ENCODE measurements at places on chromosomes 3 and 15.

GRCh38 chr3:152638707-152639450 lies 196.1 kb upstream of the P2RY1 start:
- no peak for DNase-seq

GRCh38 chr3:54176106-54176505 lies 53.8 kb downstream of the CACNA2D3 start:
- DNase-seq: no peak

DNA sequence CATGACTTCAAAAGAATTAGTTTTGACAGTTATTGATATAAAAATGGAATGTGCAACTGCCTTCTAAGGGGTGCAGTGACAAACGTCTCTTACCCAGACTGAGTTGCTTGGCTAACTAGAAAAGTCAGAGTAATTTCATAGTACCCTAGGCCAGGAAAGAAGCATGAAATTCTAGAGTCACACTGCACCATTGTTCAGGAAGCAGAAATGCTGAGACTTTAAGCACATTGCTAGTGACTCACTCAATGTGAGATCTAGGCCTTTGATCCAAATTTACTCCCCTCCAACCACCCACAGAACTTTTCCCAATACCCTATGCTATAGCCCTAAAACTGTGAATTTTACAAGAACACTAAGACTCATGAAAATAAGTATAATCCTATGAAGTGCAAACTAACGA lies 110.8 kb downstream of the DUT start:
- DNase-seq: no peak

GRCh38 chr3:51938780-51939425 lies 2.8 kb downstream of the RRP9 start:
- peak; percentile 56 for DNase-seq

GRCh38 chr15:89244574-89244903 lies 760 bp downstream of the FANCI start:
- DNase-seq: no peak

- no peak for DNase-seq
Measured at GRCh38 chr3:127822041-127822681, at the start of gene MGLL. Gene MGLL (minus strand): TSS chr3:127822515. CDS start chr3:127822318, 197 bp downstream.

- DNase-seq: no peak
Measured at GRCh38 chr3:11475324-11475723, 168.4 kb downstream of the VGLL4 start.

DNA sequence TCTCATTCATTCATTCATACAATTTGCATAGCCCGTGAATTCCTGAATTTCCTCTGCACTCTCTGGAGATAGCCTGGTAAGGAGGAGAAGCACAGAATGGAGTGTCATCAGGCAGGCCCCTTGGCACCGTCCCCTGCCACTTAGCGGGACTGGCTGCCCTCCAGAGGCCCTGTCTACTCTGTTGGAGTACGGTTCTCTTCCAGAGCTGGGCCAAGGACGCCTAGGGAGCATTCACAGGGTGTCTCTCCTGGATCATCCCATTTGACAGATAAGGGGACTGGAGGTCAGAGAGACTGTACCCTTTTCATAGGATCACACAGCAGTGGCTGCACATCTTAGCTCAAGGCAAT lies 48.0 kb downstream of the PTH1R start:
- no peak for DNase-seq

DNA sequence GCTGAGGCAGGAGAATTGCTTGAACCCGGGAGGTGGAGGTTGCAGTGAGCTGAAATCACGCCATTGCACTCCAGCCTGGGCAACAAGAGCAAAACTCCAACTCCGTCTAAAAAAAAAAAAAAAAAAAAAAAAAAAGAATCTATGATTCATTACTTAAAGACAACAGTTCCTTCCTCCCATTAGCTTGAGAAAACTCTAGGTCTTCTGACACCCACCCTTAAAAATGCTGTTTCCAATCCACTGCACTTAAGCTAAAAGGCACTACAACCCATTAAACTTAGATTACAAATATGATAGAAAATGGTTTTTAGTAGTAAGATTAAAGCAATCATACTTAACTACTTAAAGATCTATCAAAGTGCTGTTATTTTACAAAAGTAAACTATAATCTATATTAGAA lies 40.0 kb upstream of the BHLHE40 start:
- peak; percentile 26 for DNase-seq

- DNase-seq: peak; percentile 77
Measured at GRCh38 chr3:8629151-8630021, 15.2 kb downstream of the SSUH2 start.

GRCh38 chr15:88428805-88429605 lies 38.2 kb downstream of the MRPL46 start:
- DNase-seq: no peak

DNA sequence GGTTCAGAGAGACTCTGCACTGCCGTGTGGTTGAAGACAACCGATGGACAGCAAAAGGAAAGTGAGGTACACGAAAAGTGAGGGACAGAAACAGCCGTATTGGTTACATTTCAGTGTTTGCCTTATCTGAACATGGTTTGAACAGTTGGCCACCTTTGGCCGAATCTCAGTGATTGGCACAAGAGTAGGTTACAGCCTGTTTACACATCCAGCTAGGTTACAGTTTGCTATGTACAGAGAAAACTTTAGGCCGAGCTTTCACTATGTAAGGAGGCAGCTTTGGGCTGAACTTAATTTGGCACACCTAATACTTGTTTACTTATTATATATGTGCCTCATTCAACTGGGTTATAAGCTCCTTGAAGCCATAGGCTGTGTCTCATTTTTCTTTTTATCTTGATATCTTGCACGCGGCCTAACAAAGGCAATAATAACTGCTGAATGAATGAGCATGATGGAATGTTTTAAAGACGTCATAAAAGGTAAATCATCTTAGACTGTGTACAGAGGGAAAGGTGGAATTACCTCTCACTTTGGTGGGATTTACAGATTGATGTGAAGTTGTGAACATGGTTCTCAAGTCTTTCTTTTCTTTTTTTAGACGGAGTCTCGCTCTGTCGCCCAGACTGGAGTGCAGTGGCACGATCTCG lies 17.2 kb upstream of the GREM1 start:
- DNase-seq: no peak

GRCh38 chr15:57675481-57676181 lies 30.9 kb upstream of the POLR2M start:
- peak; percentile 44 for DNase-seq

DNA sequence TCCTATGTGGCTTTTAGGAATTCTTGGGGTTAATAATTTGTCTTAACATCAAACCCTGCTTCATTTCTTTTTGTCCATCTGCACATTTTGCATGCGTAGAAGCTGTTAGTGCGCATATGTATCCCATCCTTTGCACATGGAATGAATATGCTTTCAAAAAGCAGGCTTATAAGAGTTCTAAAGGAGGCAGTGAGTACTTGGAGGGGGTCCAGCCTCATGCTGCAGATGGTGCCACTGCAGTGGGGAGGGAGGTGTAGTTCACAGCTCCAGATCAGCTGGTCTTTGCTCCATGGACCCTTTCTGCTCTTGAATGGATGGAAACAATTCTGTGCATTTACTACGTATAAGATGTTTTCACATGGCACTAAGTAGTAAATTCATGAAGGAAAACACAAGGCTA lies 20.7 kb upstream of the SSR3 start:
- DNase-seq: no peak

- no peak for DNase-seq
Measured at GRCh38 chr3:169245631-169246030, 417.9 kb downstream of the MECOM start.
